AG04449 (cell line): ENCODE measurements at places on chromosomes 7 and 10.

- DNase-seq, result peak; percentile 38
These were observed 14.7 kb upstream of the SEC61G start for GRCh38 chr7:54773472-54774399.

- no peak for DNase-seq
These were observed 1110.6 kb downstream of the TYW1 start for GRCh38 chr7:68107261-68107660.

- no peak for DNase-seq
These were observed 68.5 kb downstream of the TET1 start for GRCh38 chr10:68628576-68629127.

GRCh38 chr7:154302380-154302779 lies 250.2 kb downstream of the DPP6 start:
- no peak for DNase-seq

DNA sequence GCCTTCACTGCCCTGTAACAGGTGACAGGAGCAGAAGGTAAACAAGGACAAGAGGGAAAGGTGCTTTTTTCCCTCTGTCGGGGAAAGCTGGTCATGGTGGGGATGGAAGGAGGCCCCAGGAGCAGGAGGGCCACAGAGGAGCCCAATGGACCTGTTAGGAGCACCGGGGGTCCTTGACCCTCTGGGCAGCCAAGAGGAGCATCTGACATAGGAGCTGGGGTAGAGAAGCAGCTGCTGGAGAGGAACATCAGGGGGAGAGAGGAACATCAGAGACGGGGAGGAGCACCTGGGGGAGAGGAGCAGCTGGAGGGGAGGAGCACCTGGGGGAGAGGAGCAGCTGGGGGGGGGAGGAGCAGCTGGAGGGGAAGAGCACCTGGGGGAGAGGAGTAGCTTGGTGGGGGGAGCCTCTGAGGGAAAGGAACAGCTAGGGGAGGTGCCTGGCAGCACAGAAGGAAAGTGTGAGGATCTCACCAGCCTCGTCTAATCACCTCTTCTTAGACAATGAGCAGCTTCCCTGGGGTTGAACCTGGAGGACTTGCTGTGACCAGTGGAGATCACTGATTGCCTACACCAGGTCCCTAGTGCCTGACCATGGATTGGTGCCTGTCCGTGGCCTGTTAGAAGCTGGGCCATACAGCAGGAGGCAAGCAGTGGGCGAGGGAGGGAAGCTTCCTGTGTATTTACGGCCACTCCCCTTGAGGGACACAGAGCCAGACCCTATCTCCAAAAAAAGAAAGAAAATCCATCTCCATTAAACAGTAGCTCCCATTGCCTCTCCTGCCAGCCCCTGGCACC lies 37.6 kb downstream of the JAKMIP3 start:
- no peak for DNase-seq

- DNase-seq, result no peak
These were observed 49.0 kb upstream of the TOMM7 start for GRCh38 chr7:22871661-22872060.

- DNase-seq, result no peak
These were observed 29.4 kb upstream of the LANCL2 start for GRCh38 chr7:55335786-55336185.

DNA sequence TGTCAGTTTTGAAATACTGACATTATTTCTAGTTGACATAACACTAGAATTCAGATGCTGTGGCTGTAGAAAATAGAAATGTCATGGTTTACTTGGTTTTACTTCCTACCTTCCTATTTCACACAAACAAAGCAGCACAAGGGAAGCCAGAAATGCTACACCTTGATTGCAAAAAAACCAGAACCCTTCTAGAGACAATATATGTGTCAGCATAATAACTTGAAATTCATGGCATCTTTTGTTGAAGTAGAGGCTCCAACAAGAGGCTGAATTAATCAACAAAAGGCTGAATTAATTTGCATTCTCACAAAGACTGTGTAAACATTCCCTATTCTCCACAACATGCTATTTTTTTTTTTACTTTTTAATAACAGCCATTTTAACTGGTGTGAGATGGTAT lies 25.2 kb downstream of the ZNF117 start:
- no peak for DNase-seq

DNA sequence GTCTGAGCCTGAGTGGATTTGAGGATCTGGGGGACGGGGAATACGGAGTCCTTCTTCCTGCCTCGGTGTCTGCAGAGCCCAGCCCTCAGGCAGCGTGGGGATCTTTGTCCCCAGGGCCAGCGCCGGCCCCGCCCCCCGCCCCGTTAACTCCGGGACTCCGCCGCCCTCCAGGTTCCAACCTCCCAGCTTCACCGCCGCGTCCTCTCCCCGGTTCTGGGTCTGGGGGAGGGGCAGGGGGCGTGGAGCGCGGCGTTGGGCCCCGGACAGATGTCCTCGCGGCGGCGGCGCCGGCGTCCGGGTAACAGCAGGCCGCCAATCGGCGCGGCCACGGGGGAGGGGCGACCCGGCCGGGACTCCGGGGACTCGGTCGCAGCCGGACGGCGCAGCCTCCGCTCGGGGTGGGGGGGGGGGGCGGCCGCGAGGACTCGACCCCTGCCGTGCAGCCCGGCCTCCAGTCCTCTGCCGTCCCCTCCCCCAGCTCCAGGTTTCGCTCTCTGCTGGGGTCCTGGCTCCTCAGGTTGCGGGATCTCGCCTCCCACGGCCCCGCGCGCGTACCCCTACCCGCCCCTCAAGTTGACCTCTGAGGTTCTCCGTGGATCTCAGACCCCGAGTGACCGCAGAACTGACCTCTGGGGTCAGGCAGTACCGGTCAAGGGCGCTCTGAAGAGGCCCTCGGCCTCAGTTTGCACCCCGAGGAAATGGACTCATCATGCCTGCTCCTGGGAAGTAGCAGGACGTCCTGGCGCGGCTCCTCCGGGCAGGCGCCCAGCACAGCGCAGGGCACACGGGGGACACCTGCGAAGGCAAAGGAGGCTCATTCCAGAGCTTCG lies 2.3 kb upstream of the ELFN1 start:
- DNase-seq, result no peak

DNA sequence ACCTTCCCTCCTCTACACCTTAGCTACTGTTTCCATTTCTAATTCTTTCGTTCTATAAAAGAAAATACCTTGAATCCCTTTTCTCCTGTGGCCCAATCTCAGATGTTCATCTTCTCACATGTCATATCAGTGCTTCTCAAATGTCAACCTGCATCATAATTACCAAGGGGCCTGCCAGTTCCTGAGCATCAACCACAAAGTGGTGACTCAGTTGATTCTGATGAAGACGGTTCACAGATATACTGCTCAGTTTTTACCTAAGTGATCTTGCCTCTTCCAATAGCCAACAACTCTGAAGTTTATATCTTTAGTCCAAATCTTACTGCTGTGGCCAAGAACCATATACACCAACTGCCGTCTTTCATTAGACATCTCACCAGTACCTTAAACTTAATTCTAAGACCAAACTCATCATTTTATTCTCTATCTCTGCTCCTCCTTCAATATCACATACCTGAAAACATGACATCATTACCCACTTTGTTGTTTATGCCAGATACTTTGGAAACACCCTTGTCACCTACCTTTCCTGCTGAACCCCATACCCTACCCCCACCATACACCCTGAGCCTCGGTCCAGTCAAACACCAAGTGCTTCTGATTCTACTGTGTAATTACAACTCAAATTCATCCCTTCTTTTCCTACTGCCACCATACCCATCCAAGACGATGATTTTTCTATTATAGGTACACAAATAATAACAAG lies 115.5 kb downstream of the LMBR1 start:
- DNase-seq, result no peak

DNA sequence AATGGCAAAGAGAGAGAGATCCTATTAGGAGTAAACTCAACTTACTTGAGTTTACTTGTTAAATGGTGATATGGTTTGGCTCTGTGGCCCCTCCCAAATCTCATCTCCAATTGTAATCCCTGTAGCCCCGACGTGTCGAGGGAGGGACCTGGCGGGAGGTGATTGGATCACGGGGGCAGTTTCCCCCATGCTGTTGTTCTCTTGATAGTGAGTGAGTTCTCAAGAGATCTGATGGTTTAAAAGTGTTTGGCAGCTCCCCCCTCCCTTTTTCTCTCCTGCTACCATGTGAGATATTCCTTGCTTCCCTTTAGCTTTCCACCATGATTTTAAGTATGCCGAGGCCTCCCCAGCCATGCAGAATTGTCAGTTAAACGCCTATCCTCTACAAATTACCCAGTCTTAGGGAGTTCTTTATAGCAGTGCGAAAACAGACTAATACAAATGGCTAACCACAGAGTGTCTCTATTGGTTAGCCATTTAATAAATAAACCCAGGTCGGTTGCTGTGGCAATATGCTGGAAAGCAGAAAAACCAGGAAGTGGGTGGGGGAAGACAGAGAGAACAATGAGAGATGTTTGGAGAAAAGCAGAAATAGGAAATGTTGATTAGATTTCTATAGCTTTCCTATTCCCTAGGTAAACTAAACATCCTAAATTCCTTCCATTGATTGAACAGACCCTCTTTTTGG lies 3.0 kb upstream of the STMP1 start:
- DNase-seq, result no peak

DNA sequence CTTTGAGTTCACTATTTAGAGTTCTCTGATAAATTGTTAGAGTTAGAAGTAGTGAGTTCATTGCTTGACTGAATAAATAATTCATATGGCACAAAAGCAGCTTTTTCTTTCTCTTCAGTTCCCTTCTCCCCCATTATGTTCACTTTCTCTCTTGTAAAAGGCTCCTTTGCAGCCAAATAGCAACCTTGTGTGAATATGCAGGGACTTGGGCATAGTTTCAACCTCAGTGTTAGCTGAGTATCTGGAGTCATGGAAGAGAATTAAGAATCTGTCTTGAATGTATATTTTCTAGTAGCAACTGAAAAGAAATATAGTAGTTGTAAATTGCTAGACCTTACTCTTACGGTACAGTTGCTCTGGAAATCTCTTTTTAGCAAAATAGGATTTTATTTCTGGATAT lies 31.9 kb downstream of the ZEB1 start:
- no peak for DNase-seq

DNA sequence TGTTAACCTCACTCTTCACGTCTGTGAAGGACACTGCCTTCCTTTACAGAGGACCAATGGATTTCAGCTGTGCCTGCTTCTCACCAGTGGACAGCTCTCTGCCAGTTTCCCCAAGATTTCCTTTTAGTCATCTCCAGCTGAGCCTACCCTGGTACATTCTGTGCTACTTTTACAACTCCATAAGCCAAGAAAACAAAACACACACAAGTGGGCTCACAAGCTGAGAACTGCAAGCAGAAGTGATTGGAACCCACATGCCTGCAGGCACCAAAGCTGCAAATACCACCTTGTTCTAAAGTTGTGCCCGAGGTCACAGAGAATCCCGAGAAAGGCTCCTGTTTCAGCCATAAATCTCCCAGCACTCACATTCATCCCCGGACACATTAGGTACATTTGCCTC lies 636.8 kb downstream of the PHTF2 start:
- no peak for DNase-seq

- no peak for DNase-seq
These were observed 44.5 kb upstream of the MNX1 start for GRCh38 chr7:157054927-157055326.

DNA sequence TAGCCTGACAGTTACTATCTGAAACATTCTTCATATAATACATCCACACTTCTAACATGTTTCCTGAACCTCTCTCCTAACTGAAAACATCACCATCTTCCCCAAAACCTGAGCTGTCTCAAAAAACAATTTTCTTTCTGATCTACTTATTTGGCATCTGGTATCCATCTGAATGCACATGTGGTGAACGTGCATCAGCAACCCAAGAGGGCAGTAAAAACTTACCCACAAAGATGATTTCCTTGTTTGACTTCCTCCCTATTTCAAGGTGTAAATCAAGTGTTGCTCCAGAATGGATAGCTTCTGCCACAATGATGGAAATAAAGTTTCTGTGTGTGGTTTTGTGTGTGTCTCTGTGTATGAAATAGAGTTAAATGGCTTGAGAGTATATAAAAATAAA lies 500.4 kb downstream of the MAGI2 start:
- DNase-seq, result no peak

DNA sequence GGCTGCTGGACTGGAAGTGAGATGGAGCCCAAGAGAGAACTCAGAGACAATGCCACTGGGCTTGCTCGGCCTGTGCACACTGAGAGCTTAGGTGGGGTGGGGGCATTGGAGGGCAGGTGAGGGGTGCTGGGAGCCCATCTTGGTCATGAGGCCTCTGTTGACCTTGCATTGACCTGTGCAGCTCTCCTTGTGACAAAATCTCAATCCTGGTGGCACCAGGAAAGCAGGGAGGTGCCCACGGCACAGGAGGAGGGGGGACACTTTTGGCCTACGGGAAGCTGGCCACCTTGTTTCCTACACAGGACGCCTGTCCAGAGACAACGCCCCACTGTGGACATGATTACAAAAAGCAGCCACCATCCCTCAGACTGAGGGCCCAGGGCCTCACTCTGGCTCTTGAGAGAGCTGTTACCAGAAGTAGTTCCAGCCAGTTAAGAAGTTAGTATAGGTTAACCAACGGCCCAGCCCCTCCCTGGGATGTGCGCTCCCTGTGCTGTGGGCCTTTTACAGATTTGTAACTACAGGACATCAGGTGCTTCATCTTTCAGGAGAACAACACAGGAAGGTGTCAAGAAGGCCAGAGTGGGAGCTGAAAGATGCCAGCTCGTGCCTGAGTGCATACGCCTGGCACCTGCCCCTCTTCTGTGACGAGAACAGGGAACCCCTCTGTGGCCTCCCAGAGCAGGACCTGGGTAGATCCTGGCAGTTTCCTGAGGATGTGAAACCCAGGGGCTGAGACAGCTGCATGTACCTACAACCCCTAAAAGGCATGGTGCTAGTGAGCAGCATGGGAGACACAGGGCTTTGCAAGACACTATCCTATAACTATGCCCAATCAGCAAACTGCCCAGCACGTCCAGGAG lies 10.3 kb downstream of the PKD1L1 start:
- DNase-seq, result no peak

DNA sequence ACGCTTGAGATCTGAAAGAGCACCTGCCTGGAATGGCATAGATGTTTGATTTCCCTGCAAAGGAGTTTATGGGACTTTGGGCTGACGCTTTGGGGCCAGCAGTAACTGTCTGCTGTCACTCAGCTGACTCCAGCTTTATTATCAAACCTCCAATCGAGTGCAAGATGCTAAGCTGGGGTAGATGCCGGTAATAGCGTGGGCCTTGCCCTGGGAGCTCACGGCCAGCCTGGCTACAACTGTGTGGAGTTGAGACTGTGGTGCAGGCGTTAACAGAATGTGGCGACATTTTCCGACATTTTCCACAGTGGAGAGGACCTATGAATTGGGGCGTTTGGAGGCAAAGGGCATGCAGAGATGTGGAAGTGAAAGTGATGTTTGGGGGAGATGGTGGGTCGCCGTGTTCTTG lies 1.3 kb downstream of the CHST12 start:
- DNase-seq, result no peak

- no peak for DNase-seq
These were observed 126.2 kb downstream of the SORCS3 start for GRCh38 chr10:104767282-104767681.

- DNase-seq, result no peak
These were observed 30.6 kb upstream of the IKZF1 start for GRCh38 chr7:50273870-50274269.

- peak; percentile 59 for DNase-seq
These were observed 259.7 kb downstream of the EXOC4 start for GRCh38 chr7:133512560-133512959.

- no peak for DNase-seq
These were observed 70.5 kb upstream of the SP4 start for GRCh38 chr7:21357151-21358097.
